ENCODE measurements at places on chromosomes 7 and 10.

- DNase-seq, result no peak
Observed at GRCh38 chr7:118005026-118005425, 131.8 kb upstream of the CTTNBP2 start.

- no peak for DNase-seq
Observed at GRCh38 chr10:28130267-28130666, 131.4 kb upstream of the ODAD2 start.

GRCh38 chr7:82044497-82045080, 274.7 kb upstream of the HGF start:
- DNase-seq, result no peak

DNA sequence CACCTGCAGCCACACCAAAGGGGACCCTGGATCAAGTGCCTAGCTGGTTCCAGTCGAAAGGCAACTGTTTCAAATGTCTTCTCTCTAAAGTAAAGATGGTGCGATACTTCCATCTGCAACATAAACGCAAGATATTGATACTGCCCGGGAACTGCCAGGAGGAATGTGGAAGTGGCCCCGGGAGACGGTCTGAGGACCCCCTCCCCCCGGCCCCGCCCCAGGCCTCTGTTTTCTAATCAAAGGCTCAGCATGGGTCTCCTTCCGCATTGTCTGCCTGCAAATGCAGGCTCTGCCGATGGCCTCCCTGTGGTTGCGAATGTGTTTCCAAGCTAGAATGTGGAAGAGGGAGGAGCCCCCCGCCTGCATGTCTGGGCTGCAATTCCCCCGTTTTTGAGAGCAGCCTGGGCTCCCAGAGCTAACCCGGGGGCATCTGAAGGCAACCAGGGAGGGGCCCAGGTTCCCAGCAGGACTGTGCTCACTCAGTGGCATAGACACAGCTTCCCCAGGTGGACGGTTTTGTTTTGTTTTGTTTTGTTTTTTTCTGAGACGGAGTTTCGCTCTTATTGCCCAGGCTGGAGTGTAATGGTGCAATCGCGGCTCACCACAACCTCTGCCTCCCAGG, 223.9 kb upstream of the PPP2R2D start:
- DNase-seq, result no peak

- DNase-seq, result no peak
Observed at GRCh38 chr7:69962186-69963065, 364.2 kb downstream of the AUTS2 start.

DNA sequence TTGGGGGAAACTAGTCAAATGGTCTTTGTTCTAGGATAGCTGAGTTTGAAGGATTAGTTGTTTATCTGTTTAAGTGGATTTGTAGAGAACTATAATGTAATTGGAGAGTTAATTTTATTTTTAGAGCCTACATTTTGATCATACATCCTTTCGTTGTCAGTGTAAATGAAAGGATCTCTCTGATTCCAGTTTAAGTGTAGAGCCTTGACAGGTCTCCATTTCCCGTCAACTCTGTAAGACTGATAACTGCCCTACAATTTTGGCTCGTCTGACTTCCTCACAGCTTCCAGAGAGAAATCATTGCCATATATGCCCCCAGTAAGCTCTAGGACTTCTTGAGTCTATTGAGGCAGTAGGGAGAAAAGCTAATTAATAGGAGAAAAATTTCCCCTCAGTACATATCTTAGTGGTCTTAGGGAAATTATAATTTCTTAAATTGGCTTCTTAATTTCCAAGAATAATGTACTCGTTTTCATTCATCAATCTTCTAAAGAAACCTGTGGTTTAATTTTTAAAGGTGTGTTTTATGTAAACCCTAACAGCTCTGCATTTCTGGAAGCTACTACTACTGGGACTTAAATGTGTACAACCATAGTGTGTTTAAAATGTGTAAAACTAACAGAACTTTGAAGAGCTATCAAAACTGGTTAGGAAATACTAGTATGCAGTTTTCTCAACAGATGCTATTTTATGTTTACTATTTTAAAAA, 3.8 kb downstream of the KMT2E start:
- no peak for DNase-seq

DNA sequence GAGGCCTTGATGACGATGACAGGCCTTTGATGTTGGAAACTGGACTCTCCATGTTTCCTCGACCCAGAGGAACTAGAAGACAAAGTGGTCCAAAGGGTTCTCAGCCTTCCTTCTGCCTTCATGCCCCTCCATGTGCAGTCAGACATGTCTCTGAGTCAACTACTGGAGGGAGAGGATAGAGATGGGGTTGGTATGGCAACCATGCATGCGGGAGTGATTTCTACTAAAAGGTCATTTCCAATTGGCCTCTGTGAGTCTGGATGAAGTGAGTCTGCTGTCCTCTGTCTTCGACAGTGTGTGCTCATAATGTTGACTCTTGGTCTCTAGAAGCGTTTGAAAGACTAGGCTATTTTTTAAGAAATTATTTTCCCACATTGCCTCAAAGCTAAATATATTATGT, 29.2 kb downstream of the STK17A start:
- DNase-seq, result no peak

- no peak for DNase-seq
Observed at GRCh38 chr10:59771162-59771807, 18.0 kb upstream of the MRLN start.

GRCh38 chr10:69696073-69696731, 66.2 kb downstream of the FAM241B start:
- no peak for DNase-seq

DNA sequence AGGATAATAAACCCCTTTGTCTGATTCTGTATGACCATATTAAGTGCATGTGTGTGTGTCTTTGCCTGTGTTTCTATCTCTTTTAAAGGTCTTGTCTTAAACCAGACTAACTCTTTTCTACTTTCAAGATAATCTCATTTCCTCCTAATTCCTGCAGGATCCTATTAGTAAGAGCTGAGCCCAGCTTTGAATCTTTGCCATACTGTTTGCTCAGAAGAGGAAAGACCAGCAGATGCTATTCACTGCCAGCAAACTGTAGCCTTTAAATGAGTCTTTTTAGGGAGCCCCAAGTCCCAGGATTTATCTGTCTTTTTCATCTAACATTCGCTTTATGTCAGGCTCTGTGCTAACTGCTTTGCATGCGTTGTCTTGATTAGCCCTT, 2.9 kb downstream of the GPR158 start:
- no peak for DNase-seq

GRCh38 chr10:30151581-30152389, 92.4 kb upstream of the JCAD start:
- no peak for DNase-seq

DNA sequence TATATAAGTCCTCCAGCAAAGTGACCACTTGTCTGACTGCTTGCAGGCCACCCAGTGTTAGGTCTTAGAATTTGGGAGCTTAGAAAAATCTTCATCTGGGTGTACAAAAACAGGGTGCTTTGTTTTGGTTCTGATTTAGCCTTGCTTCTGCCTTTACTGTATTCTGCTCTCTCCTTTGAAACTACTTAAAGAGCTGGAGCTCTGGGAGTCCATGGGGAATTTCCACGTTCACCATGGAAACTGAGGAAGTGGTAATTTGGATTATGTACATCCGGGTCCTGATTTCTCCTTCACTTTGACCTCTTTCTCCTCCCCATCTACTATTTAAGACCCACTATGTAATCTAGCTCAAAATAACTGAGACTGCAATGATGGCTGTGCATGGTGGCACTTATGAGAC, 103.0 kb downstream of the JAZF1 start:
- DNase-seq, result no peak

GRCh38 chr7:127460077-127460476, 67.6 kb upstream of the ZNF800 start:
- DNase-seq, result no peak

GRCh38 chr10:7855205-7855604, 36.9 kb downstream of the TAF3 start:
- DNase-seq, result no peak

GRCh38 chr7:107453388-107453787, 16.5 kb upstream of the GPR22 start:
- no peak for DNase-seq

- DNase-seq, result no peak
Observed at GRCh38 chr10:84261236-84261915, 16.5 kb downstream of the RGR start.

DNA sequence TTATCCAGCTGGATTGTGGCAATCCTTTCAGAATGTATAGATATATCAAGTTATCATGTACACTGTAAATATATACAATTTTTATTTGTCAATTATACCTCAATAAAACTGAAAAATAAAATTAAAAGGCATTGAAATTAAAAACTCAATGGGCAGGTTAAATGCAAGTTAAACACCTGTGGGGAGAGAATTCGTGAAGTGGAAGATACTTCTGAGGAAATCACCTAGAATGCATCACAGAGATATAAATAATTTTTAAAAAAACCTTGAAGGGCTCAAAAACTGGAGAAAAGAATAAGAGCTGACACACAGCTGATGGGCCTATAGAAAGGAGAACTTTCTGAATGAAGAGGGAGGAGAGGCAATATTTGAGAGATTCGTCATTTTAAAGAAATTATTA, 37.2 kb upstream of the DRGX start:
- no peak for DNase-seq

DNA sequence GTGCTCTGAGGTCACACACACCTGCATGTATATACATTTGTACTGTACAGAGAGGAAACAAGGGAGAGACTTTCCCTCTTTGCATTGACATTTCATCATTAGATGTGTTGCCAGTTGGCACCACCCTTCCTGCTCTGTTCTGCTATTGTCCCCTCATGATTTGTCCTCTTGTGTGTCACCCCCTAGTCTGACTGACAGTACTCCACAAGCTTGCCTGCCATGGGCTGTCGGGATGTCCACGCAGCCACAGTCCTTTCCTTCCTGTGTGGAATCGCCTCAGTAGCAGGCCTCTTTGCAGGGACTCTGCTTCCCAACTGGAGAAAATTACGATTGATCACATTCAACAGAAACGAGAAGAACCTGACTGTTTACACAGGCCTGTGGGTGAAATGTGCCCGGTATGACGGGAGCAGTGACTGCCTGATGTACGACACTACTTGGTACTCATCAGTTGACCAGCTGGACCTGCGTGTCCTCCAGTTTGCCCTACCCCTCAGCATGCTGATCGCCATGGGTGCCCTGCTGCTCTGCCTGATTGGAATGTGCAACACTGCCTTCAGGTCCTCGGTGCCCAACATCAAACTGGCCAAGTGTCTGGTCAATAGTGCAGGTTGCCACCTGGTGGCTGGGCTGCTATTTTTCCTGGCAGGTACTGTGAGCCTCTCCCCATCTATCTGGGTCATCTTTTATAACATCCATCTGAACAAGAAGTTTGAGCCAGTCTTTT, 9.4 kb downstream of the CLDN12 start:
- DNase-seq, result peak; percentile 34

DNA sequence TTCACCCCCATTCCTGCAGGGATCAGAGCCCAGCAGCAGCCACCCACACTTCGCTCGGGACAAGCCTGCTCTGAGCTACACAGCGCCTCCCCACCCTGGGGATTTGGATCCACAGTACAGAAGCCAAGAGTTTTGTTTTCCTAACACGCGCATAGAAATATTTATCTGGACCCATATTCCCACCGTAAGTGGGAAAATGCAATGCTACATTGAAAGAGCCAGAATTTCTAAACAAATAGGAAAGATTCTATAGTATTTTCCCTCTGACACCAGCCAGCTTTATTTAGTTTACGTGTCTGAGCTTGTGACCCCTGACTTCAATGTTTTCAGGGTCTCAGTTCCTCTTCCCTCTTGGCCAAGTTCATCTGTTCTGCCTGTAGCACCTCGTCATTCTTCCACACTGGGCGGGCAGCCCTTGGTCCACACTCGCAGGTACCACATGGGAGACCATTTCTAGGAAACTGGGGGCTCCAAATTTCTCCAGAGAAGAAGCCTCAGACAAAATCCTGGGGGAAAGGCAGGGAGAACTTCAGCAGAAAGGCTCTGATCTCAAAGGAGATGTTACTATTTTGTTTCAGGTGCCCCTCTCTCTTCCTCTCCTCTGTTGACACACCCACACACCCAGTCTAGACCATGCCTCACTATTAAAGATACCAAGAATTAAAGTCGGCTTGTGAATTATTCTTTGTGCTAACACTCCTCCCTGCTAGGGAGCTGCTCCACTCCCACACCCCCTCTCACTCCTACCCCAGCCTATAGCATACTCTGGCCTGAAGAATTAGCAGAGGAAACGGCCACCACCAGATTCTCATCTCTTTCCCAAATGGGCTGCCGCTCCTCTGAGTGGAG, 116.0 kb upstream of the PCGF5 start:
- no peak for DNase-seq

DNA sequence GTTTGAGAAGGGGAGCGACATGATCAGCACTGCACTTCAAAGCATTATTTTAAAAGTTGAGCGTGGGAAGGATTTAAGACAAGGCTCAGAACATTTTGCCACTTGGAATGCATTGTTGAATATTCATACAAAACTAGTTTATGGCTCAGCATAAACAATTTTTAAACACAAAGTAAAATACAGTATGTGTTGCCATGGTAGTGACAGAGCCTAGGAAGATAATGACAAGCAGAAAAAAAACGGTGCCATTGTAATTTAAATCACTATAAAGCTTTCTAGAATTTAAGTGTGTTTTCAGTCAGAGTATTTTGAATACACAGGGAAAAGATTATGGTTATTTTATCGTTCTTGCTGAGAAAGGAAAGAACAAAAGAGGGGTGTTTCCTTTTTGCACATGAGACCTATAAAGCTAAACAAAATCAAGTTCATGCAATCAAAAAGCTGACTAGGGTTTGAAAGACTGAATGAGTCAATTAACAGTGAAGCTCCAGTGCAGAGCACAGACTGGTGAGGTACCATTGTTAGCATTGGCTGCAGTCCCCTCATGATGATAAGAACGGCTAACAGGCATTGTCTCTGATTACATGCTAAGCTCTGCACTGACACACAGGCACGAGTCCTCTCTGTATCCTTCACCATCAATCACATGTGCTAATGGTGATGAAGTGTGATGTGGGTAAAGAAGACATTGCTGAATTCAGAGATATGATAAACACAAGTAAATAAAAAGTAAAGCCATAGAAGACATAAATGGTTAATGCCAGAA, 181.9 kb upstream of the VSTM2A start:
- DNase-seq, result no peak

- no peak for DNase-seq
Observed at GRCh38 chr7:146641491-146641890, 524.9 kb downstream of the CNTNAP2 start.

Data from activated T-cell treated with anti-CD3 and anti-CD28 coated beads, Interleukin-2, amount 50 U/mL, for 1 hour (primary cell).